Activated effector memory CD4-positive, alpha-beta T cell treated with Interleukin-2 at 50 U/mL for 16 hours (primary cell): ENCODE measurements at places on chromosomes 4 and X.

GRCh38 chr4:52107745-52108144 lies 56.6 kb downstream of the SPATA18 start:
- DNase-seq, result no peak

DNA sequence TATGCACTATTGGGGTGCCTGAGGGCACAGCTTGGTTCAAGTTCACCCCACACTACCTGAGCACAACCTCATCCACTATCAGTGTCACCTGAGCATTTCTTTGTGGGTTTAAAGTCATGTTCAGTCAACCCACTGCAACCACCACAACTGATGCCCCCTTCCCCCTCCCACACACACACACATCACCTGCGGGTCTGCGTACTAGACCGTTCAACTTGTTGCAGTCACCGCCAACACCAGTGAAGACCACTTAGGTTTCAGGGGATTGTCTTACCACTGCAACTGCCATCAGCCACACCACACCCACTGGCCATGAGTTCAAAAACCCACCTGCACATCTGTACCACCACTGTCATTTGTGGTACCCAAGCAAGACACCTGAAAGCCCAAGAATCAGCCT lies 355.0 kb downstream of the SH3BGRL start:
- no peak for DNase-seq

- DNase-seq, result no peak
These were observed 23.9 kb downstream of the STIM2 start for GRCh38 chr4:26884486-26884988.

GRCh38 chr4:103405415-103405814 lies 207.3 kb upstream of the CENPE start:
- no peak for DNase-seq

GRCh38 chr4:61741327-61742096 lies 541.4 kb downstream of the ADGRL3 start:
- DNase-seq, result no peak

DNA sequence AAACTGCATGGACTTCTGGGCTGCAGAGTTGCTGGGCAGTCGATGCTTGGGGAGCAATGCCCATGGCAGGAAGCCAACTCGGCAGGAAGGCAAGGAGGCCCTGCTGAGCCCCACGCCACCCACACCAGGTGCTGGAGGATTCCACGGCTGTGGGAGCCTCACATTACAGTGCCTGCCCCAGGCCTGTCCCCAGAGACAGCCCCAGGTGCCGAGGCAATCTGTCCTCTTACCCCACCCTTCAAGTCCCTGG lies 53.9 kb downstream of the HMX1 start:
- DNase-seq, result no peak

DNA sequence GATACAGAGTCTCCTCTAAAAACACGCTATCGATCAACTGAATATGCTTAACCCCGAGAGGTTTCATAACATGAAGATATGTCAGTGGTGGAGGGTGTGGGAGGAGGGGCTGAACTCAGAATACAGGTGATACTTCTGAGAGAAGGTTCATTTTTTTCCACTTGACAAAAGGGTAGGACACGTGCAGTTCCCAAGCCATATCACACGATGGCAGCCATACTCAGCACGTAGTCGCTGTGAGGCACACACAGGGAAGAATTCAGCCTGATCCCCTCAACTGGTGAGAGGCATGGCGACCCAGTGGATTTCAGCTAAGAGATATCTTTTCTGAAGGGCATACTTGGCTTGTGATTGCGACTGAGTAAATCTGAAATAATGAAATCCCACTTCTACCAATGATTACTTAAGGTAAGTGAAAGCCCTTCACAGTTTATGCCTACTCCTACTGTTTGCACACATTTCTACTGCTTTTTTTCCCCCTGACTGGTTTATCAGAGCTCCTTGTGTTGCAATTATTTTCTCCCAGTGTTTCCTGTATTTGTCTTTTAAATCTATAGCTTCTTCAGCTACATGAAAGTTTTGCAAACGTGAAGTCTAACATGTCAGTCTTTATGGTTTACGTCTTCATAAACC lies 133.1 kb downstream of the CORIN start:
- DNase-seq, result no peak

DNA sequence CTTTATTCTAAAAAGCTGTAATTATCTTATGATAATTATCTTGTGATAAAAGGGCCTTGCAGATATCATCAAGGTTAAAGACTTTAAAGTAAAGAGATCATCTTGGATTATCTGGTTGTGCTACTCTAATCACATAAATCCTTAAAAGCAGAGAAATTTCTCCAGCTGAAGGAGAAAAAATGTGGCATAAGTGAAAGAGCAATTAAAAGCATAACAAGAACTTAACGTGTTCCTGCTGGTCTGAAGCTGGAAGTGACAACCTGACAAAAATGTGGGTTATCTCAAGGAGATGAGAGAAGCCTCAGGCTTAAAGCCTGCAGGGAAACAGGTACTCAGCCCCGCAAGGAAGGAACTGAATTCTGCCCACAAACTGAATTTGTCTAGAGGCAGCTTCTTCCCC lies 449.1 kb upstream of the NDST4 start:
- DNase-seq, result no peak

DNA sequence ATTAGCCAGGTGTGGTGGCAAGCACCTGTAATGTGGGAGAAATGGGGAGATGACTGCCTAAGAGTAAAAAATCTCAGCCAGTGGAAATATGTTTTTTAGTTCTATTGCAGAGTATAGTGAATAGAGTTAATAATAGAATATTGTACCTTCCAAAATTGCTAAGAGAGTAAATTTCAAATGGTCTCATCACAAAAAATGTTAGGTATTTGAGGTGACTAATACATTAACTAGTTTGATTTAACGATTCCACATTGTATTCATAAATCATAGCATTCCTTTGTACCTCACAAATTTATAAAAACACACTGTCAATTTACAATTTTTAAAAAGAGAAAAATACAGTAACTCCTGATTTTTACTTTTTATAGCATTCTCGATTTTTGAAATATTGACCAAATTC lies 681.5 kb upstream of the EPHA5 start:
- DNase-seq, result no peak

DNA sequence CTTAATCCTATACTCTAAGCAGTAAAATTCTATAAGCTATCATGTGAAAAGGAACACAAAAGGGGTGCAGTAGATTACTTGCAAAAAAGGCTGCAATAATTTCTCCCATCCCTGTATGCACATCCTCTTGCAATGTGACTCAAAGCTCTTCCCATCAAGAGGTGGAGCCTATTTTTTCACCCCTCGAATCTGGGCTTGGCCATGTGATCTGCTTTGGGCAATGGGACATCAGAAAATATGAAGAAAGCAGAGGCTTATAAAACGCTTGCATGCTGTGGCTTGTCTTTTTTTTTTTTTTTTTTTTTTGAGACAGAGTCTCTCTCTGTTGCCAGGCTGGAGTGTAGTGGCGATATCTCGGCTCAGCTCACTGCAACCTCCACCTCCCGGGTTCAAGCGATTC lies 33.0 kb downstream of the GEMIN8 start:
- DNase-seq, result no peak

DNA sequence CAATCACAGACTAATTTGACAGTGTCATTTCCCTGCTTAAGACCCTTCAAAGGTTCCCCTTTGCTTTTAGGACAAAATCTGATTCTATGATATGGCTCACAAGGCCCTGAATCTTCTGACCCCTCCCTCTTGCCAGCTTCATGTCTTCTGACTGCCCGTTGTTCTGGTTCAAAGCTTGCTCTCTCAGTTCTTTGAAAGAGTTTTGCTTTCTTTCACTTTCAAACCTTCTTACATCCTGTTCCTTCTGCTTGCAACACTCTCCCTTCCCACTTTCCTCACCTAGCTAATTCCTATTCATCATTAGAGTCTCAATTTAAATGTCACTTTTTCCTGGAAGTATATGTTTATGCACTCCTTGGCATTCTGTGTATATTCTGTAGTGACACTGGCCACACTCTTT lies 299.2 kb downstream of the IDS start:
- DNase-seq, result no peak

DNA sequence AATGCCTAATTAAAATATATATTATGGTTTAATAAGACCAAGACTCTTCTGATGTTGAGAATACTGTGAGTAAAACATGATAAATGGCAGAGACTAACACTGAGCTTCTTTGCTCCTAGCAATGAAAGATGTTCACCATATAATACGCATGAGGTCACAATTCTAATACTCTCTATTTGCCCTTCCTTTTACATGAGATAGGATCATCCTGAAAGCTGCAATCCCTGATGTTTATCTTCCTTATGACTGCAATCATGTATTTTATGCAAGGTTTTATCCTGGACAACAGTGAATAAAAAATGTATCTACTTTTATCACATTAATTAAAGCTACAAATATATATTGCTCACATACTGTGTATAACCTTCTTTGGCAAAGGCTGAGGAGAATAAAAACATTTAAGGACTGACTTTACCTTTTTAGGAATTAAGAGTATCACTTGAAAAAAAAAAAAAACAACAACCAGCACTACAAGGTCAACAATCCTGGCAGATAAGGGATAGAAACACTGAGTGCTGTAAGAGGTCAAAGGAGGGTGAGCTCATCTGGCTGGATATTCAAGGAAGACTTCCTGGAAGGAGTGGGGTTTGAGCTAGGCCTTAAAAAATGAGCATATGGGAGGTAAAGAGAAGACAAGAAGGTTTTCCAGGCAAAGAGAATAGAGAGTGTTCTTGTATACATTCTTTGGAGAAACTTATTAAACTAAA lies 99.9 kb downstream of the AREG start:
- DNase-seq, result no peak

DNA sequence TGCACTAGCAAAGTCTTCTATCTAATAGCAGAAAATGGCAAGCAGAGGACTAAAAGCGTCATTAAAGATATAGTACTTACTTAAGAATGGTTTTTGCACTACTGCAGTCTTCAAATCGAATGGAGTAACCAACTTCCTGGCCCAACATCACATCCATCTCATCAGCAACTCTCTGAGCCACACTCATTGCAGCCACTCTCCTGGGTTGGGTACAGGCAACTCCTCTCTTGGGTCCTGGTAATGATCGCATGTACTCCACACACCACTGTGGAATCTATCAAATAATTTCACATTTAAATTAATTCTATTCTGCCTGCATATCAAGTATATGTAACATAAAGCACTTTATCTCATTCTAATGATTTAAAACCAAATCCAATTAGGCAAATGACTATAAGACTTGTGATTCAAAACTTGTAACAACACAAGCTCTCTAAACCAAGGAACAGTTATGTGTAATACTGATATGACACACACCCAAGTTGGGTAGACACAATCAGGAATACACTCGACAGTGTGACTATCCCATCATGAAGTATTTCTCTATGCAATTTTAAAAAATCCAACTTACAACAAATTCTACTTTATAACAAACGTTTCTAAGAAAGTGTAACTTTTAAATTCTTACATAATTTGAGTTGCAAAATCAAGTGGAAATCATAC lies 13.6 kb downstream of the DHX15 start:
- no peak for DNase-seq

GRCh38 chr4:147198411-147199051 lies 252.9 kb upstream of the TTC29 start:
- DNase-seq, result no peak

GRCh38 chr4:173019664-173020063 lies 148.9 kb upstream of the GALNT7 start:
- no peak for DNase-seq

- DNase-seq, result no peak
These were observed 114.0 kb downstream of the ENOX2 start for GRCh38 chrX:130788786-130789581.

DNA sequence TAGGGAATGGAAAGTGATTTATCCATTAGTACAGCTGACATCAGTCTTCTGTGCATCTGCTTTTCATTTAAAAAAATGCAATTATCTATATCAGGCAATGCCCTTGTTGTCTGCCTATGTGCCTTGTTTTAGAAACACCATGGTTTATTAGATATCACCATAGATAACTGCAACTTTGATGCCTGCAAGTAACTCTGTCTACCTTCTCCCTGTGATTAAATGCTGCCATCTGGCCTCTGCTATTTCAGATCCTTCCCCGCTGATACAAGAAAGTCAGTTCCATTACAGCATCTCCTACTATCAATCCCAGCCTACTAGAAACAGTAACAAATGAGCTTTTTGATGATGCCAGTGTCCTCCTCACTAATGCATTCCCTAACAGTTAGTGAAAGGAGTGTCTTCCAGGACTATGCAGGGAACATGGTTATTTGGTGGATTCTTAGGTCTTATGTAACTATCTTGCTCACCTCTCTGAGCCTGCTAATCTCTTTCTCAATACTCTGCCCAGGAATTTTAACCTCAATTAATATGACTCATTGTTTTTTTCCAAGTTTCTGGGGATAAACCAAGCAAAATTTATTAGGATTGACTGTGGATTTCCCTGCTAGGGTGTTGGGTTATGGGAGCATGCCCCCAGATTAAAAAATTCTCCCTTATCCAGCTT lies 444.9 kb downstream of the RAPGEF2 start:
- DNase-seq, result no peak

DNA sequence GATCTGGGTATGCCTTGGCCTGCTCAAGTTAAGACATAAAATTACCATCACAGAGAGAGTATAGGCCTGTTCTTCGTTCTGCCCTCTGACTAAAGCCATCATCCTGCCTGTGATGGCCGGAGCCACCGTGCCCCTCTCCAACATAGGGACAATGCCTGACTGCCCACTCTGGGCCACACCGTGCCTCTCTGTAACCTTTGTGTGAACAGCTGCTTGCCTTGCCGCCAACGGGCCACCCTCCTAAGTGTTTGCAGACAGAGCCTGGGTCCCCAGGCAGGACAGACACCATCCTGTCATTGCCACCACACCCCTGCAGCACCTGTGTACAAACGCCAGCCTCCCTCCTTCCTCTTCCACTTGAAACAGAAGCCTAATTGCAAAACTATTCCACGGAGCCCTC lies 298.7 kb upstream of the TENM3 start:
- no peak for DNase-seq

GRCh38 chrX:133847340-133847994 lies 137.9 kb downstream of the GPC3 start:
- no peak for DNase-seq

DNA sequence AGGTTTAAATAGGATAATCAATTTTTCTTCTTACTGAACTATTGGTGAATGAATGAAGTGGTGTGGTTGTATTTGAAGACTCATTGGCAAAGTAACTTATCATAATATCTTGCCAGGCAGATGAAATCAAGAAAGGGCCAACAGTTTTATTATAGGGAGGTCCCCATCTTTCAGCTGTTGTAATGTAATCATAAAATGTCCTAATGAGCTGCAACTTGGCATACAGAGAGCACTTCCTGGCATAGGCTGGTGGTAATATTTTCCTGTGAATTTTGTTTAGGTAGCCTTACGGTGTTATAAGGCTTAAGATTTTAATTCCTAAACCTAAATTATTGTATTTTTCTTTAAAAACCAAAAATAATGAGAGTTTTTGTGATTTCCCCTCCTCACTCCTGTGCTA lies 17.5 kb downstream of the FHIP1A start:
- no peak for DNase-seq

DNA sequence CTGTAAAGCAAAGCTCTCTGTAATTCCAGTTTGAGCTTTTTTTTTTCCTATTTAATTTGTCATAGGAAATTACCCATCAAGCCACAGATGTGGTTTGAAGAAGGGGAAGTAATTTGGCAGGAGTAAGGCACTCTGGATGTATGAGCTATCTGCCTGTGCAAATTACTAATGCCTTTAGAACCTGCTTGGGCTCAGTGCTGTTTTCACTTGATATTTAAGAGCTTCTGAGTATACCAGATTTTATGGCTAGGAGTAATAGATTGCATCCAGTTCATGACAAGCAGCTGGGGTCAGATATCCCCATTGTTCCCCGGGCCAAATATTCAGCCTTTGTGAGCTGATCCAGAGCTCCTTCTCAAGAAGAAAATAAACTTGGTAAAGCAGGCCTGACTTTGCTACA lies 89.1 kb downstream of the DCAF8L2 start:
- DNase-seq, result no peak
